ENCODE measurements at places on chromosomes 2 and 18.
A peak's percentile ranks its signal among the peaks of the same experiment; 100 is the strongest.

DNA sequence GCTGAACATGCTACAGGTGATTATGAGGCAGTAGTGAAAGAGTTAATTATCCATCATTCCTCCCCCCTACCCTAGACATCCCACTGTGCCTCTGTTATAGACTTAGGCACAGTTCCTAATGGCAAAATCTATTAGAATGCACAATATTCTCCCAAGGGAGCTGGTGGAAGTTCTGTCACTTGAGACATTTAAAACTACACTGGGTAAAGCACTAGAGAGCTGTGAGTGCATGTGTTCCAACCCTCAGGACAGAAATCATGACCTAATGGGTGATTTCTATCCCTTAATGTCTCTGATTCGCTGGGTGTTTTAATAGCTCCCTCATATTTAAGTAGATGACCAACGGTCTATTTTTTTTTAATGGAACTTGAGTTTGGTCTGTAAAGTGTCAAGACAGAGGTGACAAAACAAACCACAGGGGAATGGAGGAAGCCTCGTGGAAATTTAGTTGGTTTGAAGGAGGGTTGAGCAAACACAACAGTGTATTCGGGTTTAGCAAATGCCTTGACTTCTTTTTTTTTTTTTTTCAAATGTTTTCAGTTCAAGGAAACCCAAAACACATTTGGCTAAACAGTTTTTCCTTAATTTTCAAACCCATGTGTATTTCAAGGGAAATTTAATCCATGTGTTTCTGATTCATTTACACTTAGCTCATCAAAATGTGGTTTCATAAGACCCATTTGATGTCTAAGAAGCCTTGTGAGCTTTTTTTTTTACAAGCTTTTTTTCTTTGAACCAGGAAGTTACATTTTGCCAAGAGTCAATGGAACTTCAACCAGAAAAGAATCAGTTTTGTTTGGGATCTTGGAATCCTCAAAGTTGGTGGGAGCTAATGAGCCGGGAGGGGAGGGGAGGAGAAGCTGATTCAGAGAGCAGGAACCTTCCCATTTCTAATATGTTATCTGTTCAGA, 665.1 kb upstream of the ZEB2 start:
- no peak for DNase-seq

DNA sequence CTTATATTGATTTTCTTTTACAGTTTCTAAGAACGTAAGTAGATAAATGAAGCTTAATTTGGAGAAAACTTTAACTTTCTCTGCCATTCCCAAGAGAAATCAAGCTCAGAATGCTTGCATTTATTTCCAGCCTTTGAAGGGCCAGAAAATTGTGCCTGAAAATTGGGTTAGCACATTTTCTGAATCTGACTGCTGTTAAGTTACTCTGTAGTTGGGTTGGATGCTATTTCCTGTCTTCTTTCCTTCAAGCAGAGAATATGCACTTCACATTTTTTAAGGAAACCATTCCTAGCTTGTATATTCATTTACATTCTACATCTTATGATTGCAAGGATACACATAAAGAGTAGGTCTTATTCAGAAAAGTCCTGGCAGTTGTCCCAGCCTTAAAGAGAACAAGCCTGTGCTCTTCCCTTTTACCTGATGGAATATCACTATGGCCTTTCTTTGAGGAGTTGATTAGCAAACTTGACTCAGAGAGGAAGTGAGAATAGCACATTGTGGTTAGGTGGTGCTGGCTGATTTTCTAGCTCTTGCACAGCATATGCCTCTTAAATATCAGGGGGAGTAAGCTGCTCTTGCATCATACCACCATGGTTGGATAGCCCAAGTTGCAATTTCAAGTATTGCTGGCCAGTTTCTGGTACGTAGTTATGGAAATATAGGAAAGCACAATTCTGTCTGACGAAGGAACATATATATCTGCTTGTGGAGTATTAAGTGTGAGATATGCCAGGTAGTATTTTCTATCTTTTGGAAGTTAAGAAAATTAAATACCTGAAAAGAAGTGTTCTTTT, 133.7 kb downstream of the COMMD1 start:
- DNase-seq, result no peak

- no peak for DNase-seq
Observed at GRCh38 chr2:201357221-201357620, at the start of gene FLACC1. Gene FLACC1, minus strand, starts transcription at chr2:201357345. Its CDS starts 5,941 bp downstream, at chr2:201351404.

GRCh38 chr2:65834771-65835475, 402.5 kb upstream of the SPRED2 start:
- DNase-seq, result peak; percentile 59

- no peak for DNase-seq
Observed at GRCh38 chr18:48274301-48274700, 134.9 kb downstream of the ZBTB7C start.

- DNase-seq, result no peak
Observed at GRCh38 chr18:56127322-56128099, 510.9 kb downstream of the TXNL1 start.

- DNase-seq, result no peak
Observed at GRCh38 chr2:2840681-2841300, 509.7 kb upstream of the MYT1L start.

DNA sequence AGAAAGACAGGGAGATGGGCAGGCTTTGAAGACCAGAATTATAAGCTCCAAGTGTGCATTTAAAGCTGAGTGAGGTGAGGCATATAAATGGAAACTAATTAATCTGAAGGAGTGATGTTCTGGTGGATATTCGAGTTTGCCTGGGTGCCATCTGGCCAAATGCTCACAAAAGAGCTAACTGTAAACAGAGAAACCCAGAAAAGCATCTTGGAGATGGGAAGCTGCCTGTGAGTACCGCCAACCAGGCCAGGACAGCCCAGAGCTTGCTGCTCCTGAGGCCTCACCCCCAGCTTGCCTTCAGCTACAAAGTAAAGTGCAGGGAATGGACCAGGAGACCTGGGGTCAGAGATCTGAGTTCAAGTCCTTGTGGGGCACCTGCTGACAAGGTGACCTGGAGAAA, 446.1 kb upstream of the MYT1L start:
- no peak for DNase-seq

GRCh38 chr2:157459486-157459885, 15.6 kb upstream of the CYTIP start:
- no peak for DNase-seq

GRCh38 chr2:232142049-232142448, 180.5 kb downstream of the DIS3L2 start:
- peak; percentile 40 for DNase-seq

DNA sequence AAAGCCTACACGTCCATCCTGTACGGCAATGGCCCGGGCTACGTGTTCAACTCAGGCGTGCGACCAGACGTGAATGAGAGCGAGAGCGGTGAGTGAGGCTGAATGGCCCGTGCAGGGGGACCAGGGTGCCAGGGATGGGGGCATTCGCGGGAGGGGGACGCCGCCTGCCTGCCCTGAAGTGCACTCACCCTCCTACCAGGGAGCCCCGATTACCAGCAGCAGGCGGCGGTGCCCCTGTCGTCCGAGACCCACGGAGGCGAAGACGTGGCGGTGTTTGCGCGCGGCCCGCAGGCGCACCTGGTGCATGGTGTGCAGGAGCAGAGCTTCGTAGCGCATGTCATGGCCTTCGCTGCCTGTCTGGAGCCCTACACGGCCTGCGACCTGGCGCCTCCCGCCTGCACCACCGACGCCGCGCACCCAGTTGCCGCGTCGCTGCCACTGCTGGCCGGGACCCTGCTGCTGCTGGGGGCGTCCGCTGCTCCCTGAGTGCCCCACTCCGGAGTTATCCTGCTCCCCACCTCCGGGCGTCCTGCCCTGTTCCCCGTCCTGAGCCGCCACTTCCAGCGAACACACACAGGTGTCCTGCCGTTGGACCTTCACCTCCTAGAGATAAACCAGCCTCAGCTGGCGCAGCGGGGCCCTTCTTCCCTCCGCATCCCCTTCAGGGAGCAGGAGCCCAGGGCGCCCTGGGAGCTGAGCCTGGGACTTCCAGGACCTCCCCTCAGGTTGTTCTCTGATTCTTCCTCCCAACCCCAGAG, 2.9 kb downstream of the ALPI start:
- no peak for DNase-seq

DNA sequence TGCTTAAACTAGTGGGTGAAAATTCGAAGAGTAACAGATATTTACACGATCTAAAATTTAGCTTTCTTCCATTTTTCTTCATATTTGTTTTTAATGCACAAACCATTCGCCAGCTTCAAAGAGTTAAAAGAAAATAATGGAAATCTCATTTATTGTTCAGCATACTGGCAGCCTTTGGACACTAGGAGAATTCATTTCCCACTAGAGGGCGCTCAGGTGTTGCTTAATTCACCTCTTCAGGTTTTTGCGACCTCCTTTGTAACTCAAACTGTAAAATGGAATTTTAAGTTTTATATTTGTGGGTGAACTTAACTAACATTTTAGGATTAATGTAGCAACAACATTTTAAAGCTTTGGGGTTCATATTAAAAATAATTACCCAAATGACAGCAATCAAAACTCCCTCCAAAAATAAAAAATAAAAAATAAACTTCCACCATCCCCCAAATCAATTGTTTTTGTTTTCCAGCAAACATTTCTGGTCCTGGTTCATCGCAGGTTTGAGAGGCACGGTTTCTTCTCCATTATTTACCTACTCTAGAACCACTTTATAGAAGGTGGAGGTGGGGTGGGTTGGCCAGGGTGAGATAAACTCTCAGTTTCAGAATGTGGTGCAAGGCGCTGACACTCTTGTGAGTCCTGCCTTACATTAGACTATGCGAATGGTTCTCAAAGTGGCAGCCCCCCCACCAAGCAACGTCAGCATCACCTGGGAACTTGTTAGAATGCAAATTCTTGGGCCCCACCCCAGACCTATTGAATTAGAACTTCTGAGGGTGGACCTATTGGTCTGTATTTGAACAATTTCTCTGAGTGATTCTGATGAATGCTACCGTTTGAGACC, 24.7 kb upstream of the PNPT1 start:
- peak; percentile 78 for DNase-seq

DNA sequence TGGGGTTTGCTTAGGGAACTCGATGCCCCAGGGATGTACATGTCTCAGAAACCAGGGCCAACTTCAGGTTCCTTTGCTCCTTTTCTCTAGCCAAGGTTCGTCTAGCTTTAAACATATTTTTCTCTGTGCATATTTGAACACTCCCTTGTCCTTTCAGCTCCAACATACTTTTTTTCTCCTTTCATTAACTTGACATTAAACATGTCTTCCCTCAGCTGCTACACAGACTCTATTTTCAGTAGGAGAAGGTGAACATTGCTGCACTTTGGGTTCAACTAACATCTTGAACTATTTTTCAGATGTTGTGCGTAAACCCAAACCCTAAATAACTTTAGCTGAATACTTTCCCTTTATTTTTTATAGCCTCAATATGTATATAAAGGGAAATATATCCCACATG, 212.9 kb downstream of the MTX2 start:
- DNase-seq, result no peak
